ENCODE measurements at places on chromosomes 13 and 19.
A peak's percentile ranks its signal among the peaks of the same experiment; 100 is the strongest.

GRCh38 chr19:42132030-42132628 is at the start of gene POU2F2:
Gene POU2F2 (minus strand): TSS chr19:42132446. CDS start chr19:42132411, 35 bp downstream.
- DNase-seq: peak; percentile 71

DNA sequence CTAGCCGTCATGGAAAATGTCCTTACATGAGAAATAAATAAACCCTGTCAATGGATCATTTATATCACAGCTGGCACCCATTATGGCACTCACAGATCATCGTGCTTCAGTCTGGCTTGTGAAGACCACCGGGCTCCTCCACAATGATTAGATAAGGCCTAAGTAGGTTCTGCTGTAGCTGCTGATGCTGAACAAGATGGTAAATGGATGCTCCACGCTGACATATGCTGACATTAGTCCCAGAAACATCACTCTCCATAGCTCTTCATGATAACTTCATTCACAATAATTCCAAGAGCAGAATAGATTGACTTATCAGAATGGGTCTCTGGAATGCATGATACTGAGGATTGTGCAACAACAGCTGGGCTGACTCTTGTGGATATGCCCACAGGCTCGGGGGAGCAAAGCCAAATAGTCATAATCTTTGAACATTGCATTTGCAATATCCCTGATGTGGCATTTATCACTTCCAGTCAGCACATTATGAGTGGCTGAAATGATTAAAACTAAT is 63.8 kb upstream of the RXFP2 start:
- DNase-seq: no peak

DNA sequence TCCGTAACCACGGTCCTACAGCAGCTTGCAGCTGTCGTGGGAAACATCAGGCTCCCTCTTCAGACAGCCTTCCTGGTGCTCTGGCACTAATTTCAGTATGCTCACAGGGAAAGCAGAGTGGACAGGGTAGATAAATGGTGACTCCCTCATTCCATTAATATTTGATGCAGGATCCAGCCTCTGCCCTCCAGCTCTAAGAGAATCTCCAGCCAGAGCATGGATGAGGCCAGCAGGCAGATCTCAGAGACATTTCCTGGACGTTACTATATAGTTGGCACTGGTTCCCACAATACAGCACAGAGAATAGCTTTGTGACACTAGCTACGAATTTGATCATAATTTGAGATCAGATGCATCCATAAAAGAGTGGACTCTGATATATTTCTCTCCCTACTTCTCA is 341.4 kb downstream of the LIG4 start:
- no peak for DNase-seq

GRCh38 chr13:44074611-44075010 is 194.9 kb downstream of the LACC1 start:
- no peak for DNase-seq

GRCh38 chr13:28049880-28050875 is 50.2 kb downstream of the FLT3 start:
- DNase-seq: peak; percentile 4

GRCh38 chr19:48772503-48772953 is 17.2 kb downstream of the FGF21 start:
- no peak for DNase-seq

GRCh38 chr19:13873834-13874515 is 3.0 kb upstream of the NANOS3 start:
- no peak for DNase-seq

DNA sequence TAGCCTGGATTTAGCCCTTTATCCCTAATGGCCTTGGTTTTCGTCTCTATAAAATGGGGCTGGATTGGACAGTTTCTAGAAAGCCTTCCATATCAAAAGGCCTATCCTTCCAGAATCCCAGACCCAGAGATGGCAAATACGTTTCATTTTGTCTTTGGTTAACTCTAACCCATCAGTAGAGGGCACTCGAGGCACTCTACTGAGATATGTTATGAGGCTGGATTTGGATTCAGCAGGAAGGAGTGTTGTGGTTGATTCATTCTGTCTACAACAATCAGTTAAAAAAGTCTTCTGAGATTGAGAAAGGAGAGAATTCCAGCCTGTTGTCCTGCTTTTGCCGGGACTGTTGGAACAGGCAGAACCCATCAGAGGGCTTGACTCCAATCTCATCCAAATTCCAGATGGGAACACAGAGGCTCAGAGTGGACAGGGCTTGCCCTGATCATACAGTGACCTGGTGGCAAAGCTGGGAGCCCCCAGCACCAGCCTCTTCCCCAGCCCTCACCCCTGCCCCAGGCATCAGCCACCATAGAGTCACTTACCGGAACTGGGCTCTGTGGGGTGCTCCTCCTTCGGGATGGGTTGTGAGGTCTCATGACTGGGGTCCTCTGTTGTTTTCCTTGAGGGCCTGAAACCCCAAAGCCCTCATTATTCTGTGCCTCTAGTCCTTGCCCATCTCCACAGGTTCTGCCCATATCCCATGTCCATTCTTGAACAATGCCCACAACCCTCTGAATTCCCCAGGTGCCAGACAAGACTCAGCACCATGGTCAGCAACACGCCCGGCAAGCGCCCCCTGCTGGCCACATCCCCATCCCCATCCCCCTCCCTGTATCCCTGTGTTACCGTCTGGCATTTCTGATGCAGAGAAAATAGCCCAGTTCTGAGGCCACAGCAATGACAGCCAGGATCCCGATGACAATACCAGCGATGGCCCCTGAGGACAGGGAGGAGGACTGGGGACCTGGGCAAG is 12.3 kb upstream of the ZNF180 start:
- peak; percentile 56 for DNase-seq

DNA sequence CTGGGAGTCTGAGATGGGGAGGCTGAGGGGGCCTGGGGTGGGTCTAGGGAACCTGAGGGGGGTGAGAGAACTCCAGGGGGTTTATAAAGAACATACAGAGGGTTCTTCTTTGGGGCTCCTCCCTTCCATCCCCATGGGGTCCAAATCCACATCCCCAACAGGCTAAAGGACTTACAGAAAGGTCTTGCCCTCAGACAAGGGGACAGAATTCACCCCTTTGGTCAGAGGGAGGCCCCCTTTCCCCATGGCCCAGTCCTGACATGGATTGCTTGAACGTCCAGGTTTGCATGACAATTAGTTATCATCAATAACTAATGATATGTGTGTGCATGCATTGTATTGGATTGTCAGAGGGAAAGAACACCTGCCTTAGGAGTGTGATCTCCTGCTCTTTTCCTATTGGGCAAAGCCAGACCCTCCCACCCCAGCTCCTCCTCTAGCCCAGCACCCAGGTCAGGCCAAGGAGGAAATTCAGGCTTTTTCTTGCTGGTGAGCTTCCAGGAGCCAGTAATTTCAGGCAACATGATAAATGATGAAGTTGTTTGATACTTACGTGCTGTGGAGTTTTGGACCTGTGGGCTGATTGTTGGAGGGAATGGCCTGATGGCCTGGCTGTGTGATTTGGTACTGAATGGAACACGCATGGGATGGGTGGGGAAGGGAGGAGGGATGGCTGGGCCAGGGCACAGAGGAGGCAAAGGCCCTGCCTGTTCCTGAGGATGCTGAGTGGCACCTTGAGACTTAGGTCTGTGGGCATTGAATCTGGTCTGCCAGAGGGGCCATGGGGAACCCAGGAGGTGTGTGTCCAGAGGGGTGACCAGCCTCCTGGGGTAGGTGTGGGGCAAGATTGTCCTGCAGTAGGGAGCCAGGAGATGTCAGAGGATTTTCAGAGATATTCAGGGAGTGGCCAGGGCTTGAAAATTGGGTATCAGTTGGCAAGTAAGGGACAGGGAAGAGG is 1.1 kb downstream of the KLHL26 start:
- no peak for DNase-seq

- DNase-seq: no peak
Observed at GRCh38 chr13:104553186-104553585, 1487.0 kb upstream of the SLC10A2 start.

GRCh38 chr19:45078390-45079062 is 534 bp upstream of the GEMIN7 start:
- no peak for DNase-seq

DNA sequence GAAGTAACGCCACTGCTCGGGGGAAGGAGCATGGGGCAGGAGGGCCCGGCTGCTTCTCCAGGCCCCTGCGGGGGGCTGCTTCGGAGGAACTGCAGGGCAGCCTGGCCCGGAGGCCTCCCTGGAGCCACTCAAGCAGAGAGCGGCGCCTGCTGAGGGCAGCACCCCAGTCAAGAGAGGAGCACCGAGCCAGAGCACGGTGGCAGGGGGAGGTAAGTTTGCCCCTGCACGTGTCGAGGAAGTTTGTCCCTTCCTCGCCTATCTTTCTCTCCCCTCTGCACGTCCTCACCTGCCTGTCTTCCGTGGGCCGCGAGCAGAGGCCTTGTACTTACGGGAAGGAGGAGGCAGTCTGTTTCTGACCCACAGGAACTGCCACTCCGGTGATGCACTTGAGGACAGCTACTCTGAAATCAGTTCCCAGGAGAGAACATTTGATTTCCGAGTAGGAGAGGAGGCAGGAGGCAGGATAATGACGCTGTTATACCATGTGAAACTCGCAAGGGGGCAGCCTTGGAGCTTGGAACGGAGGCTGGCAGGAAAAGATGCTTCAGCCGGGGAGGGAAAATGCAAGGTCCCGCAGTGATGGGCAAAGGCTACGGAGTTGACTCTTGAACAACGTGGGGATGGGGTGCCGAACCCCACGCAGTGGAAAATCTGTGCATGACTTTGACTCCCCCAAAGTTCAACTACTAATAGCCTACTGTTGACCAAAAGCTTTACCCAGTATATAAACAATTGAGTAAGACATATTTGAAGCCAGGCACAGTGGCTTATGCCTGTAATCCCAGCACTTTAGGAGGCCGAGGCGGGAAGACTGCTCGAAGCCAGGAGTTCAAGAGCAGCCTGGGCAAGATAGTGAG is 5.0 kb downstream of the FFAR1 start:
- DNase-seq: peak; percentile 92

- DNase-seq: no peak
Observed at GRCh38 chr13:50580684-50581305, 262.7 kb downstream of the DLEU7 start.

DNA sequence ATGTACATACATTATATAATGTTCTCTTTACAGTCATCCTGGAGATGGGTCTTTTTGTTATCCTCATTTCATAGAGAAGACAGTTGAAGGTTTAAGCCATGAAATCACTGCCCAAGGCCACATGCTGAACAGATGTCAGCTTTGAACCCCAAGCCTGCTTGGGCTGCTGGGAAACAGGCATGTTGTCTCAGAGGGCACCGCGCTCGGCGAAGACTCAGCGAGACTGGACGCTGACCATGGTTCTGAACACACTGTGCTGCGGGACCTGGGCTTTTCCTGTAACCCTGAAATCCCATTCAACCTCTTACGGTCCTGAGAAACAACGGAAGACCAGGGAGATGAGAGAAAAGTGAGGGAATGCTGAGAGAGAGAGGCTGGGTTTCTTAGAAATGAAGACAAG is 27.3 kb downstream of the LRFN3 start:
- DNase-seq: peak; percentile 62

DNA sequence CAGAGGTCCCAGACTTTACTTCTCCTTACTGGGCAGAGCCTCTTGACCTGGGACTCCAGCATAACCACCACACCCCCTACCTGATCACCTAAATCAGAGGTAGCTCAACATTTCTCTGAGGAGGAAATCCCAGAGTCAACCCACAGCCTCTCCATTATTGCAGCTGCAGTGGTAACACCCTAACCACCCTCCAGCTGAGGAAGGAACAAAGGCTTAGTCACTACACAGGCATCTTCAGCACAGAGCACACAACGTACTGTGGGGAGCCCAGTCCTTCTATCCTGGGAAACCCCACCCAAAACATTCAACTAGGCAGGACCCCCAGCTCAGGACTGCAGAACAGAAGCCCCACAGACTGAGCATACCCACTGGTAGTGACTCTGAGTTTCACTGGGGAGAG is 824.7 kb upstream of the SLITRK5 start:
- DNase-seq: no peak

GRCh38 chr19:32676186-32676894 is 692 bp downstream of the RGS9BP start:
- DNase-seq: no peak

- no peak for DNase-seq
Observed at GRCh38 chr19:5893907-5894703, 9.5 kb downstream of the NDUFA11 start.

Data from suppressor macrophage treated with lipopolysaccharide for 1 hour (primary cell).